Caco-2 (cell line): ENCODE measurements at places on chromosomes 3 and 15. TPM values are rescaled to one million over a fixed set of nuclear protein-coding genes. Genes with fewer than 3 reads are reported as not detected.
A peak's percentile ranks its signal among the peaks of the same experiment; 100 is the strongest.

DNA sequence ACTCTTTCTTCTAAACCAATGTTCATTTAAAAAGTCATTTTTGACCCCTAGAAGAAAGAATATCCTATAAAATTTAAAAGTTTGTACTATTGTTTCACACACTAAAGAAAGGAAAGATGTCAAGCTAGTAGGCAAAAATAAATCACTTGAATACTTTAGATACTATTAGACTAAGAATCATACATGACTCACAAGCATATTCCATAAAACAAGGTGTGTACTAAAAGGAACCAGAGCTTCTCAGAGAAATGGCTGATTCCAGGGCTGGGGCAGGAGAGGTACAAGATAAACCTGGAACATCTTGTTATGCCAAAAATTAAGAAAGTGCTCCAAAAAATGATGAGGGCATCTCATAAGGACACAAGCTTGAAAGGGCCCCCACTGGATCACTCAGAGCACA is 8.7 kb downstream of the DLG1 start:
- H3K27me3 ChIP-seq, result no peaks in the 10 kb centered on the region
- no peak for DNase-seq
- H3K27ac ChIP-seq, result peak overlapping the region; percentile 4
- peaks cover 13% of the 10 kb centered on the region; the same call in 1 of the 2 replicates for H3K4me1 ChIP-seq

DNA sequence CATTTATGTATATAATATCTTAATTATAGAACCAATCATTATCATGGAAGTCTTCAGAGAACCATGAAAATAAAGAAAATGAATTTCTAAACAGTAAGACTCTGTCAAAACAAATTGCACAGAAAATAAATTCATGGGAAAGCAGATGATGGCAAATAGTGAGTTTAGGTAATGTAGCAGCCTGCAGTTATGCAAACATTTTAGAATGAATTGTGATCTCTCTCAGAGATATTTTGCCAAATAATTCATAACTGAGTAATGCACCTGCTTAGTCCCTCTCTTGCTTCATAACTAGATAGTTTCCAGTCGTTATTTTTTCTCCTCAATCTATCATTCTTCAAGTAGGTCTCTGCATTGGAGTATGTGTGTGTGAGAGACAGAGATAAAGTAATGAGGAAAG is 492.7 kb upstream of the THBS1 start:
- no peaks in the 10 kb centered on the region for H3K4me1 ChIP-seq
- H3K27me3 ChIP-seq, result no peaks in the 10 kb centered on the region
- H3K36me3 ChIP-seq, result no peaks in the 10 kb centered on the region
- no peak overlapping the region for H3K27ac ChIP-seq

GRCh38 chr3:131738095-131738494 is 235.3 kb upstream of the MRPL3 start:
- DNase-seq, result no peak
- no peaks in the 10 kb centered on the region for H3K36me3 ChIP-seq
- H3K4me3 ChIP-seq, result no peak overlapping the region
- no peaks in the 10 kb centered on the region for H3K27me3 ChIP-seq
- no peaks in the 10 kb centered on the region for H3K4me1 ChIP-seq

DNA sequence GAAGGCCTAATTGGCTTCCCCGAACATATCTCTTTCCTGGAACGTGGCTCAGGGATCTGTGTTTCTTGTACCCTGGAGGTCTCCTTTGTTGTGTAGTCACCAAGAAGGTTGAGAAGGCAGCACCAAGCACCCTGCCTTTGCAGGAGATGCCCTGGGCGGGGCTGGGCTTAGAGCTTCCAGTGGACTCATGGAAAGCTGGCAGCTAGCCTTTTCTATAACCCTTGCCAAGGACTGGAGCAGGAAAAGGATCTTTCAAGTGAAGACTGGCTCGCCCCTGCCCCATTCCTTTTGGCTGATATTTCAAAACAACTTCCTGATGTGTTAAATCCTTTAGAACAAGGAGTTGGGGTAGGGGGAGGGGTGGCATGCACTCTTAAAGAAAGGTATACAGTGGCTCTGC is 58.9 kb upstream of the EPHA6 start:
- H3K4me1 ChIP-seq, result peaks cover 29% of the 10 kb centered on the region
- no peak overlapping the region for H3K4me3 ChIP-seq
- peak overlapping the region; percentile 95 for H3K27ac ChIP-seq
- DNase-seq, result no peak

DNA sequence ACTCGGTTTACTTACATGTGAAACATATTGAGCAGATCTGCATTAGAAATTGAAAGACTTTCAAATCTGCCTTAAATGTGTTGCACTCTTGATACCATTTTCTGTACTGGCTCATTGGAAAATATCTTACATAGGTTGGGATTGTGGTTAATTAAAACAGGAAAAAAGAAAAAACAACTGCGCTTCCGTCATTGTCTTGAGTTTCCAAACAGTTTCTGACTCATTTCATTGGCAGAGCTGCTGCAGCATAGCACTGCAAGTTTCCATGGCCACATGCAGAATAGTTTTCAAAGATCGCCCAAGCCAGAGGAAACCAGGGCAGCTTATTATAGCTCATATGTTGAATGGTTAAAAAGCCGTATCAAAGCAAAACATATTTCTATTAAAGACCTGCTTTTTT is 446.6 kb upstream of the BCHE start:
- no peaks in the 10 kb centered on the region for H3K27me3 ChIP-seq
- H3K4me1 ChIP-seq, result peaks cover 10% of the 10 kb centered on the region; the same call in 1 of the 2 replicates
- H3K4me3 ChIP-seq, result no peak overlapping the region
- H3K27ac ChIP-seq, result no peak overlapping the region
- H3K36me3 ChIP-seq, result no peaks in the 10 kb centered on the region

DNA sequence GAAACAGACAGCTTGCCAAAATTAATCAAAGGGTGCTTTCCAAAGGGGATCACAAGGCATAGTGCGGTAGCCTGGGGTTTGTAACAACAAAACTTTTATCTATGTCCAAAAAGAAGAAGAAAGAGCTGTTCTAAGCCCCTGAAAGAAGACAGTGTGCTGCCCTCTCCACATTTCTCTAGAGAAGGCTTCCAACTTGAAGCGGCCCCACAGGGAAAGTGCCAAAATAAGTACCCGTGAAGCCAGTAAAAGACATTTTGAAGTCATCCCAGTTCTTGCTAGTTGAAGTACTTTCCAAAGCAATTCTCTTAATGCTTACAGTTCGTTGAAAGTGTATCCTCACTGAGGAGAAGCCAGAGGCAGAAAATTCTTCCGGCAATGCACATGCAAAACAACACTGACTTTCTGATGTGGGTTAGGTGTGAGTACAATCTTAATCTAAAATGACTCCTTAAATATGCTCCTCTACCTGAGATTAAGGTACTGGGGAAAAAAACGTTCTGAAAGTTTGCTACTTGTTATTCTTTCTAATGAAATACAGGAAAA is 21.3 kb downstream of the GPR15 start:
- H3K4me1 ChIP-seq, result no peaks in the 10 kb centered on the region
- H3K4me3 ChIP-seq, result no peak overlapping the region
- H3K27me3 ChIP-seq, result no peaks in the 10 kb centered on the region

GRCh38 chr3:113773381-113773780 is 26.5 kb downstream of the ATP6V1A start:
- H3K4me1 ChIP-seq, result peaks cover 6% of the 10 kb centered on the region; the same call in 1 of the 2 replicates
- no peak overlapping the region for H3K4me3 ChIP-seq
- H3K27ac ChIP-seq, result no peak overlapping the region

- H3K4me1 ChIP-seq, result no peaks in the 10 kb centered on the region
- DNase-seq, result no peak
- no peaks in the 10 kb centered on the region for H3K27me3 ChIP-seq
- no peak overlapping the region for H3K27ac ChIP-seq
- no peak overlapping the region for H3K4me3 ChIP-seq
Observed at GRCh38 chr15:23411841-23412240, 35.2 kb downstream of the GOLGA6L2 start.

- DNase-seq, result no peak
- no peaks in the 10 kb centered on the region; the same call in 1 of the 2 replicates for H3K36me3 ChIP-seq
Observed at GRCh38 chr15:101320501-101321052, 25.5 kb upstream of the SNRPA1 start.

DNA sequence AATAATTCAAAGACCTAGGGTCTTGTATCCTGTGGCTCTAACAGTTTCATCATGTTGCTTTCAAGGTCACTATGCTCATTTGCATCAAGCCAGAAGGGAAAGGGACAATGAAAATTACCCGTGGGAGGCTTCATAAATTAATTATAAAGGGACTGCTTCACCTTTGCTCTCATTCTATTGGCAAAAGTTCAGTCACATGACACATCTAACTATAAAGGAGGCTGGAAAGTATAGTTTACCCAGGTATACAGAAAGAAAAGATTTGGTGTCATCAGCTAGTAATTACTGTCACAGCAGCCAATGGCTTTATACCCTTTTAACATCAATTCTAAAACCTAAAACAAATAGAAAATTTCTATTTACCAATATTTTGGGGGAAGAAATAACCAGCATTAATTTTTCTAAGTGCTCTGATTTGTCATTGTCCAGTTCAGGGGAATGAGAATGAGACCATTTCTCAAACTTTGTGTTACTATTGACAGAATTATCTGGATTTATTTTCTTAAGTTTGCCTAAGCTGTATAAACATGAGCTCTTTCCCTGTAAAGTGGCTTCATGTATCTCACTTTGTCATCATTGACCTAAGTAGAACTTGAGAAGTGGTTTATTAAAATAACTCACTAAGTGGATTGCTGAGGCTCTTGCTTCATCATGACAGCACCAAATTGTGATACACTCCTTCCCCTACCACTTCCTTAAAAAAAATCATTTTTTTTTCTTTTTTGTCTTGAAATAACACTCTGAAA is 257.7 kb upstream of the PEX5L start:
- no peak for DNase-seq
- no peaks in the 10 kb centered on the region for H3K36me3 ChIP-seq
- H3K27me3 ChIP-seq, result no peaks in the 10 kb centered on the region
- no peak overlapping the region for H3K4me3 ChIP-seq
- H3K27ac ChIP-seq, result no peak overlapping the region
- no peaks in the 10 kb centered on the region for H3K4me1 ChIP-seq

DNA sequence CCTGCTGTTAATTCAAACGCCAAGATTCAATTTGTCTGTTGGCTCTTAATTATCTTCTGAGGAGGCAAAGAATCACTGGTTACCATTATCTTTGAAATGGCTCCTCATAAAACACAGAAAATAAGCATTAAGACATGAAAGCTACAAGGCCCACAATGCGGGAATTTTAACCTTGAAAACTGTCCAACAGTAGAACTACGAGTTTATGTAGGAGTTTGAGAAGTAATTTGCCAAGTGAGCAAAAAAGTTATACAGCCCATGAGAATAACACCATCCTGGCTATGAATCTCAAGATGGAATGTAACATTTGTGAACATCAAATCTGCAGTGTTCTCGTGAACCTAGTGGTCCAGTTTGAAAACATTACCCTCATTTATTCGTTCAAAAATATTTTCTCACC is 172.5 kb downstream of the ALDH1A2 start:
- H3K4me1 ChIP-seq, result no peaks in the 10 kb centered on the region
- DNase-seq, result no peak
- no peaks in the 10 kb centered on the region for H3K36me3 ChIP-seq

- DNase-seq, result no peak
- no peaks in the 10 kb centered on the region for H3K36me3 ChIP-seq
- H3K4me1 ChIP-seq, result no peaks in the 10 kb centered on the region
- no peak overlapping the region for H3K27ac ChIP-seq
Observed at GRCh38 chr15:63288342-63288741, 10.9 kb downstream of the APH1B start.

GRCh38 chr3:41630708-41631107 is 331.2 kb downstream of the ULK4 start:
- no peaks in the 10 kb centered on the region; the same call in 1 of the 2 replicates for H3K4me1 ChIP-seq
- no peaks in the 10 kb centered on the region for H3K27me3 ChIP-seq
- H3K36me3 ChIP-seq, result no peaks in the 10 kb centered on the region
- H3K27ac ChIP-seq, result no peak overlapping the region
- no peak overlapping the region for H3K4me3 ChIP-seq
- no peak for DNase-seq

DNA sequence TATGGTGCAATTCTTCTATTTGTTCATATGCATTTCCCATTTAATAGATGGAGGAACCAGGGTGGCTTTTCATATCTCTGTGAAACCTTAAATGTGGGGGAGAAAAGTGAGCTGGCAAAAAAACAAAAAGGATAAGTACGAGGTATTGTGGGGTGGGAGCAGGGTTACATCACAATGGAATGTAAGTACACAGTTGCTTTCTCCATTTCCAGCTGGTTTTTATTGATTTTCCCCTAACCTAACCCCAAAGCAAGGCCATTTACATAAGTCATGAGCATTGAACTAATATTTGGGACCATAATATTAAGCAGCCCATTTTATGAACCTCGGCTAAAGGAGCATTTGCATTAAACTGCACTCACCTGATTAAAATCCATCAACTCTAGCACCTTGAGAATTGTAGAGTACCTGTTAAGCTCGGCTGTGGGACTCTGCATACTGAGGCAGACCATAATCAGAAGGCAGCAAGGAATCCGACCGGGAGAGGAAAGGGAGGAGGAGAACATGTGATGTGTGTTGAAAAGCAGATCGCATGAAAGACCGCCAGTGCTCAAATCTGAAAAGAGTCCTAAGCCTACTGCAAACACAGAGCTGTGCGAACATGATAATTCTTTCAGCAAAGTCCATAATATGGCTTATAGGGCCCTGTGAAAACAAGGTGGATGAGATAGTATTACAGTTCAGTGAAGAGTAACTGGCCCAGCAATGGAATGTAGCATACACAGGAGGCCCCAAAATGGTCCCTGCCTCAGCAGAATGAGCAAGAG is 513.4 kb downstream of the FHIT start:
- H3K27me3 ChIP-seq, result no peaks in the 10 kb centered on the region
- peak; percentile 63 for DNase-seq
- H3K36me3 ChIP-seq, result no peaks in the 10 kb centered on the region
- H3K4me1 ChIP-seq, result peaks cover 34% of the 10 kb centered on the region

- DNase-seq, result no peak
- no peak overlapping the region for H3K27ac ChIP-seq
- H3K4me1 ChIP-seq, result 0 out of 2 replicates have a peak, but pooled peaks cover 3% of the 10 kb centered on the region
- H3K4me3 ChIP-seq, result no peak overlapping the region
- H3K36me3 ChIP-seq, result no peaks in the 10 kb centered on the region
- H3K27me3 ChIP-seq, result no peaks in the 10 kb centered on the region
Observed at GRCh38 chr3:126773167-126773566, 69.1 kb downstream of the CHCHD6 start.

- H3K27ac ChIP-seq, result no peak overlapping the region
- H3K4me1 ChIP-seq, result no peaks in the 10 kb centered on the region
- no peak for DNase-seq
- no peak overlapping the region for H3K4me3 ChIP-seq
- H3K27me3 ChIP-seq, result no peaks in the 10 kb centered on the region
Observed at GRCh38 chr3:138797508-138798038, 37.2 kb downstream of the PIK3CB start.

DNA sequence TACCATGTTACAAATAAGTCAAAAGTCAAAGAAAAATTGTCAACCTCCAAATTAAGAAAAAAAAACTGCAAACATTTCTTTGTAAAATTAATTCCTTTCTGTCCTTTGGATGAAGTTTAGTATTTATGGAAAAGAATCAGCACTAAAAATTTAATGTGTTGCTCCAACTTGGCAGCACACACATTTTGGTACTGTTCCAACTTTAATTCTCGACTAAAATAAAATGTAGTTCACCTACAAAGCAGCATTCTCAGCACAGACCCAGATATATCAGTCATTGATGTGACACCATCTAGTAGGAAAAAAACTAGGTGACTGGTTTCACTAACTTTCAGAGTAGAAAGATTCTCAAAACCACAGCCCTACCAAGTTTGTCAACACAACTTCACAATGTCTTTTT is 131.7 kb upstream of the ROBO2 start:
- no peaks in the 10 kb centered on the region for H3K4me1 ChIP-seq
- DNase-seq, result no peak
- H3K4me3 ChIP-seq, result no peak overlapping the region
- no peak overlapping the region for H3K27ac ChIP-seq

CPLX3 gene
- not detected in 2 replicates for total RNA-seq

ATP11B gene
- total RNA-seq, result 54.5 and 58.1 TPM in 2 replicates

GOLGA6A gene
- total RNA-seq, result not detected in 2 replicates

ILDR1 gene
- total RNA-seq, result 0.21 and 0.25 TPM in 2 replicates

ISLR gene
- not detected in 2 replicates for total RNA-seq

SLTM gene
- 79.5 and 94.0 TPM in 2 replicates for total RNA-seq

CHRNB4 gene
- total RNA-seq, result 1.3 TPM in 1 of 2 replicates, not detected in the other

NR1I2 gene
- not detected in 2 replicates for total RNA-seq

A4GNT gene
- not detected in 2 replicates for total RNA-seq

SI gene
- 1.7 and 2.6 TPM in 2 replicates for total RNA-seq

PDZRN3 gene
- 12.5 and 13.6 TPM in 2 replicates for total RNA-seq
